ENCODE measurements at places on chromosomes 12 and 14. TPM values are rescaled to one million over a fixed set of nuclear protein-coding genes. Genes with fewer than 3 reads are reported as not detected.

- H3K27ac ChIP-seq, result no peak overlapping the region
- no peak overlapping the region for H3K4me3 ChIP-seq
- no peaks in the 10 kb centered on the region for H3K36me3 ChIP-seq
- H3K27me3 ChIP-seq, result no peaks in the 10 kb centered on the region
- no peaks in the 10 kb centered on the region for H3K4me1 ChIP-seq
Measured at GRCh38 chr14:59830338-59830734, 40.2 kb downstream of the RTN1 start.

DNA sequence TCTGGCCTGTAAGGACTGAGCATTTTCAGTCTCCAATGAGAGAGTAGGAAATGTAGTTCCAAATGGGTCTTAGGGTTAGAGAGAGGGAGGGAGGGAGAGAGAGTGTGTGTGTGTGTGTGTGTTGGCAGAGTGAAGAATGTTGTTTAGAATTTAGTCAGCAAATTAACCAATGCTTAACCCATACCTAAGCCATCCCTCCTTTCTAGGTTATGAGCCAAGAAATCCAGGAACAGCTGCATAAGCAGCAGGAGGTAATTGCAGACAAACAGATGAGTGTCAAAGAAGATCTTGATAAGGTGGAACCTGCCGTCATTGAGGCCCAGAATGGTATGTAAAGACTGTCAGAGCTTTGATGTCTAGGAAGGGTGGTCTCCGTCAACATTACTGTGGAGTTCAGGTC lies 56.9 kb downstream of the HSP90AA1 start:
- H3K4me1 ChIP-seq, result no peaks in the 10 kb centered on the region
- no peak overlapping the region for H3K4me3 ChIP-seq
- peaks cover 30% of the 10 kb centered on the region for H3K36me3 ChIP-seq
- DNase-seq, result no peak
- H3K27me3 ChIP-seq, result no peaks in the 10 kb centered on the region

The HOXC9 gene
- total RNA-seq, result not detected

GRCh38 chr12:99981639-99982190 lies 3.0 kb downstream of the ANKS1B start:
- no peak overlapping the region for H3K4me3 ChIP-seq
- DNase-seq, result no peak
- no peaks in the 10 kb centered on the region for H3K36me3 ChIP-seq
- H3K27me3 ChIP-seq, result peaks cover 12% of the 10 kb centered on the region

DNA sequence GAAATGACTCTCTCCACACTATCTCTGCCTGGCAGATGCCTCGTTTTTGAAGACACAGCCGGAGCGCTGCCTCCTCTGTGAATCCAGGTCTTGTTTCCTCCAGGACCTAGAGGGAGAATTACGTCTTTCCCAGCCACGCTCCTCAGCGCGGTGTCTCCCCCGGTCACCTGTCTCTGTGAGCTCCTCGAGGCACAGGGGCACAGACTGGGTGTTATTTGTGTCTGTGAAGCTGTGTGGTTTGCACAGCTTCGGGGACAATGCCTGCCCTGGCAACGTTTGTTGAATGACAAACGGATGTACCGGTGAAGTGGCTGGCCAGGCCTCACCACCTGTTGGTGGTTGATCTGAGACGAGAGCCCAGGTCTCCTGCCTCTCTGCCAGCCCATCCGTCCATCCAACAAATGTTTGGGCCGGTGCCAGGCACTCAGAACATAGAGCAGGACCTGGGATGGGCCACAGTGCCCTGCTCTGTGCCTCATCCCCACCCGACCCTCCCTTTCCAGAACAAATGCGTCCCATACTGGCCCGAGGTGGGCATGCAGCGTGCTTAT lies 6.1 kb downstream of the PTPN6 start:
- peaks cover 10% of the 10 kb centered on the region for H3K4me1 ChIP-seq
- no peak overlapping the region for H3K4me3 ChIP-seq
- H3K36me3 ChIP-seq, result no peaks in the 10 kb centered on the region
- no peak overlapping the region for H3K27ac ChIP-seq

The ADAM21 gene
- not detected for total RNA-seq

The COL2A1 gene
- total RNA-seq, result 1.3 TPM

DNA sequence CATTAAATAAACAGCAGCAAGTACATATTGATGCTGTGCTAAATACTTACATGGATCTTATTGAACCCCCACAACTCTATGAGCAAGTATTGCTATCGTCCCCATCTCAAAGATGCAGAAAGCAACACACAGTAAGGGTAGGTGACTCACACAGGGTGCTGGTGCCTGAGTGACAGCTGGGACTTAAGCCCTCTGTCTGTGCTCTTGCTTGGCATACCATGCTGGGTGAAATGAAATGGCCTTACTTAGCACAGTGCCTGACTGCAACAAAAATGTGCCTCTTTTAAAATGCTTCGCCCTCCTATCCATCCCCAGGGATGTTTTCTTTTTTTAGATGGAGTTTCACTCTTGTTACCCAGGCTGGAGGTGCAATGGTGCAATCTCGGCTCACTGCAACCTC lies 788 bp downstream of the TEX52 start:
- no peak overlapping the region for H3K27ac ChIP-seq
- no peaks in the 10 kb centered on the region for H3K27me3 ChIP-seq
- DNase-seq, result no peak
- no peaks in the 10 kb centered on the region for H3K36me3 ChIP-seq

The MARCHF9 gene
- total RNA-seq, result 14.3 TPM

- no peak overlapping the region for H3K27ac ChIP-seq
- H3K27me3 ChIP-seq, result no peaks in the 10 kb centered on the region
- H3K4me3 ChIP-seq, result no peak overlapping the region
- H3K4me1 ChIP-seq, result peaks cover 7% of the 10 kb centered on the region
- no peak for DNase-seq
- H3K36me3 ChIP-seq, result no peaks in the 10 kb centered on the region
Measured at GRCh38 chr14:105424861-105425260, 5.2 kb downstream of the MTA1 start.

The GUCY2C gene
- total RNA-seq, result 52.2 TPM

- no peaks in the 10 kb centered on the region for H3K4me1 ChIP-seq
- no peak overlapping the region for H3K4me3 ChIP-seq
- no peak for DNase-seq
- H3K27me3 ChIP-seq, result no peaks in the 10 kb centered on the region
- no peaks in the 10 kb centered on the region for H3K36me3 ChIP-seq
- no peak overlapping the region for H3K27ac ChIP-seq
Measured at GRCh38 chr14:71694591-71695530, 237.4 kb upstream of the RGS6 start.

The SERPINA10 gene
- total RNA-seq, result 0.48 TPM

Data from colonic mucosa (tissue), 4 donors.